Mucosa of descending colon (tissue), 3 donors: ENCODE measurements at places on chromosomes 12 and 14. TPM values are rescaled to one million over a fixed set of nuclear protein-coding genes. Genes with fewer than 3 reads are reported as not detected.

GRCh38 chr12:115004470-115005146 lies 320.6 kb upstream of the TBX3 start:
- DNase-seq, result no peak

DNA sequence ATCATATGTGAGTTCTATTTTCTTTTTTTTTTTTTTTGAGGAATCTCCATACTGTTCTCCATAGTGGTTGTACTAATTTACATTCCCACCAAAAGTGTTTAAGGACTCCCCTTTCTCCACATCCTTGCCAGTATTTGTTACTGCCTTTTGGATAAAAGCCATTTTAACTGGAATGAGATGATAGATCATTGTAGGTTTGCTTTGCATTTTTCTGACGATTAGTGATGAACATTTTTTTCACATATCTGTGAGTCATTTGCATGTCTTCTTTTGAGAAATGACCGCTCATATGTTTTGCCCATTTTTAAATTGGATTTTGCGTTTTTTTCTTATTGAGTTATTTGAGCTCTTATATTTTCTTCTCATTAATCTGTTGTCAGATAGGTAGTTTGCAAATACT lies 394.8 kb downstream of the LRFN5 start:
- DNase-seq, result no peak

DNA sequence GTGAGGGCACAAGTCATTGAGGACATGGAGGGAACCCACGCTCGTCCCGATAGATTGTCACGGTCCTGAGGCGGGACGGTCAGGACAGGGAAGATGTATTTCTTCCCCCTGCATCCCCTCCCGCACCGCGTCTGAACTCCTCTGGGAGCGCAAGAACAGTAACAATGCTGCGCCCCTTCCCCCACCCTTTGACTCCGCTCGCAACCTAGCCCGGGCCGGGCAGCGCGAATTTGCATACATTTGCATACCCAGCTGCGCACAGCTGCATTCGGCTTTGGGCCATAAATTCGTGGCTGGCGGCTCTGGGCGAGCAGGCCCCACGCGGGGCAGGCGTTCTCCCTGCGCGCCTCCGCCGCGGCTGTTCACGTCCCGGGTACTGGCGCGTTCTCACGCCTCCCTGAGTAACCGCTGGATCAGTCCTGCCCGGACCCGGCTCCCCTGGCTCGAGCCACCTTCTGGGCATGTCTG lies 29.0 kb upstream of the SMUG1 start:
- peak; percentile 29 for DNase-seq

Gene LHX5
- total RNA-seq, result not detected

Gene UNC79
- total RNA-seq, result 0.89 TPM

Gene MGAT4C
- total RNA-seq, result 0.35 TPM

- no peak for DNase-seq
These were observed 2.1 kb upstream of the NDRG2 start for GRCh38 chr14:21026988-21027315.

DNA sequence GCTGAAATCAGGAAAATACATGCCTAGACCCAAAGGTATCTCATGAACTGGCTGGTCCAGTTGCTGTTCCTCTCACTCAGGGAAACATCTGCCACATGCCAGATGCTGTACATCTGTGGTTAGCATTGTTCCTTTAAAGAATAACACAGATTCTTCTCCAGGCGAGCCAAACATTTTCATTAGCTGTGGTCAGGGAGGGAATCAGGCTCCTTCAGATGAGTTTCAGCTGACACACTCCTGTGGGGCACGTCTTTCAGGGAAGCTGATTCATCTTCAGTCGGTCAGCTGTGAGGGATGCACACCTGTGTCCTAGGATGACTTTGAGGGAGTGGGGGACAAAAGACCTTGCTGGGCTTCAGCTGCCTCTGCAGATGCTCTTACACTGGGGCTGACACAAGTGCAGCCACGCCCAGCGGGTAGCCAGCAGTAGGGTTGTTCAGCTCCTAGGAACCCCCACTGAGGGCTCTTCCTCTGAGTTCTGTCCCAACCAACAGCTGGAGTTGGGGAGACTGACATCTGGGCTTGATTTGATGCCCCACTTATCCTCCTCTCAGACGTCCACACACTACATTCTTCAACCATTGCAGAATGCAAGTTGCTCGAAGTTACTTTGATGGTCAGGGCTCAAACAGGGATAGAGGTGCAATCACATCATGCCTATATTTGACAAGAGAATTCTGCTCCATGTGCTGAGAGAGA lies 155.0 kb downstream of the NUAK1 start:
- no peak for DNase-seq

GRCh38 chr12:19415563-19415962 lies 23.7 kb upstream of the AEBP2 start:
- no peak for DNase-seq

GRCh38 chr12:122517877-122518276 lies 8.9 kb downstream of the RSRC2 start:
- no peak for DNase-seq

GRCh38 chr12:49233842-49234526 lies 30.9 kb upstream of the TUBA1C start:
- peak; percentile 48 for DNase-seq

GRCh38 chr14:24038686-24039085 lies 13.1 kb upstream of the CARMIL3 start:
- DNase-seq, result no peak

- no peak for DNase-seq
These were observed 7.8 kb downstream of the KRT80 start for GRCh38 chr12:52183971-52184370.

Gene MFAP5
- total RNA-seq, result 25.0 TPM

Gene FOXA1
- total RNA-seq, result 73.3 TPM

DNA sequence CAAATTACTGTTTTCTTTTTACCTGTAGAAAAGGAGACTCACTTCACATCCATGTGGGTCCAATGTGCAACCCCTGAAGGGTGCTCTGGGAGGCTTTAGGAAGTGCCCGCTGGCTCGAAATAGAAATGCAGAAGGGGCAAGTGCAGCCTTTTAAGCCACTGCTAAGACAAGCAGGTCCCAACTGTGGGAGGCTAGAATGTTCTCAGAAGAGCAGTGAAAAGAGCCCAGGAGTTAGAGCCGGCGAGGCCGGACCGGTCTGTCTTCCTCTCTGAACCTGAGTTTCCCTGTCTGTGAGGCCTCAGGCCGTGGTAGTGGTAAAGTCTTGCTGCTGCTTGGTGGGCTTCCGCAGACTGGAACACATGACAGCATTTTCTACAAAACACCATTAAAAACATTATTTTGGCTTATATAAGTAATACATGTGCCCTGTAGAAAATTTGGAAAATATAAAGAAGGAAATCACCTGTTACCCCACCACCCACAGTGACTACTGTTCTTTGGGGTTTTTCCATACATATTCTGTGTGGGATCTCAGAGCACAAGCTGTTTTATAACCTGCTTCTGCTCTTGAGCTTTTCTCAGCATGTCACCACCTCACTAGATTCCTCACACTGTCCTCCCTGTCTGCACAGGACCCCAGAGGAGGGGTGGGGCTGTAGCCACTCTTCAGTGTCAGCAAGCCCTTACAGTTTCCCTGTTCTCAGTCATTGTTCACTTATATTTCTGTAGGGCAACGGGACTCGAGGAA lies 6.0 kb downstream of the CKB start:
- DNase-seq, result peak; percentile 14

Gene GALNT9
- total RNA-seq, result not detected

Gene GPN3
- total RNA-seq, result 15.8 TPM

Gene GPD1
- 1.7 TPM for total RNA-seq

Gene LALBA
- total RNA-seq, result not detected

DNA sequence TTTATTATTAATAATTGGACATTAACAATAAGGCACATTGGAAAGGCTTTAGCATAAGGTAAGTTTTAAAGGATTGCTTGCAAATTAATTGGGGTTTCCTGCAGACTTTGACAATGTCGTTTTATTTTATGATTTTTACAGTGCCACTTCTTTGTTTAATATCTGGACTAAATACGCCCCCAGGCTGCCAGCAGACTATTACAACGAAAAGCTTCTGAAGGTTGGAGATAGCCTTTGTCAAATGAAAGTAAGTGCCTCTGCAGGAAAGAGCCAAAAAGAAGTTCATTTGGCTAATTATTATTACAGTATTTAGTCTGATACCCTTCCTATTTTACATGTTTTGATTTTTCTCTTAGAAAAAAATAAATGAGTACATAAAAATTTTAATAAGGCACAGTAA lies 11.3 kb downstream of the CFAP54 start:
- no peak for DNase-seq
